ENCODE measurements at places on chromosomes 2 and 18.

- DNase-seq, result peak; percentile 42
Observed at GRCh38 chr2:202278036-202278760, 12.6 kb downstream of the NOP58 start.

DNA sequence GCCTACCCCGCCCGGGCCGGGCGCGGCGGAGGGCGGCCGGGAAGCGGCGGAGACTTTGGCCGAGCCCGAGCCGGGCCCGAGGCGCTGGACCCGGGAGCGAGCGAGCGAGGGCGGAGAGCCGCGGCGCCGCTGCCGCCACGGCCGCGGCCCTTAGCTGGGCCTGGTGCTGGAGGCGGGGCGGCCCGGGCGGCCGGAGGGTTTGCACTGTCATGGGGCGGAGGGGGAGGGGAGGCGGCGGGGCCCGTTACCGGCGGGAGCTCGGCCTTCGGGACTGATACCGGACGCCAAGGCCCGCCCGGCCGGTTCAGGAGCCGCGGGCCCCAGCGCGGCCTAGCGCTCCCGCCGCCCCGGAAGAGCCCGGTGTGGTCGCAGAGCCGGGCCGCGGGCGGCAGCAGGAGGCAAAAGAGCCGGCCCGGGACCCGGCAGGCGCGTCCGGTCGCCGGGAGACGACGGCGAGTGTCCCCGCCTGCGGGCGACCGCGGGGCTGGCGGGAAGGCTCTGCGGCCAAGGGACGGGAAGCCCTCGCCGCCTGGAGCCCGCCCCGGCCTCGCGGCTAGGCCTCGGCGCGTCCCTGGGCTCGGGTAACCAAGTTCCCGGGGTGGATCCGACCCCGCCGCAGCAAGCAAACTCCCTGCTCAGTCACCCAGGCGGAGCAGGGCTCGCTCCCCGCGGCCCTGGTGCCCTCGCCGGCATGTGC is 697 bp downstream of the KCMF1 start:
- peak; percentile 37 for DNase-seq

GRCh38 chr2:67872481-67872880 is 190.3 kb downstream of the C1D start:
- no peak for DNase-seq

- DNase-seq, result no peak
Observed at GRCh38 chr2:7701791-7702190, 784.6 kb downstream of the RNF144A start.

- no peak for DNase-seq
Observed at GRCh38 chr2:72130659-72131360, 16.9 kb downstream of the CYP26B1 start.

- DNase-seq, result no peak
Observed at GRCh38 chr2:10629819-10630532, 59.8 kb downstream of the NOL10 start.

DNA sequence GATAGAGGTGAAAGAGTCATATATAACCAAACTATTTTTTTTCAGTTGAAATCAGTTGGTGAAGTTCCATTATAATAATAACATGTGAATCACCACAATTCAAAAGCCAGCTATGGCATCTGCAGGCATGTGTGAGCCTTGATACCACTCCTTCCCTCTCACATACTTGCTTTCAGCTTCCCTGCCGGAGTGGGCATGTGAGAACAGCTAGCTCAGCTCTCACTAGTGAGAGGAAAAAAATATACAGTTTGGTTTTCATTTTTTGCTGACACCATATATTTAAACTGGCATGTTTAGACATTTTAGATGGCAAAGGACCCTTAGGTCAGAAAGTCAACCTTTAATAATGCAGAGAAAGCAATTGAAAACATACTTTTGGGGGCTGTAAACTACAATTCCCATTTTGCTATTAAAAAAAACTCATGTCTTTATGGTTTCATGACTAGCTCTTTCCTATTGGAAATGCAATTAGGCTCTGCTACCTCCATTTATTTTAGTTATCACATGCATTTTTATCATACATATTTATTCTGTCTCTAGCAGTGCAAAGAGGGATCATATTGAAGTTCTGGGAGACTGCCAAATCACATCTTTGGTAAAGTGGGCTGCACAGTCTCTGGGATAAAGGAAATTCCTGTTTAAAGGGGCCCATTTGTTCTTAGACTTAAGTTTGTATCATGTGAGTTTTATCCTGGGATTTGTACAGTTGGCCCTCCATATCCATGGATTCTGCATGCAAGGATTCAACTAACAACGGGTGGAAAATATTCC is 33.2 kb upstream of the SLC40A1 start:
- DNase-seq, result no peak

DNA sequence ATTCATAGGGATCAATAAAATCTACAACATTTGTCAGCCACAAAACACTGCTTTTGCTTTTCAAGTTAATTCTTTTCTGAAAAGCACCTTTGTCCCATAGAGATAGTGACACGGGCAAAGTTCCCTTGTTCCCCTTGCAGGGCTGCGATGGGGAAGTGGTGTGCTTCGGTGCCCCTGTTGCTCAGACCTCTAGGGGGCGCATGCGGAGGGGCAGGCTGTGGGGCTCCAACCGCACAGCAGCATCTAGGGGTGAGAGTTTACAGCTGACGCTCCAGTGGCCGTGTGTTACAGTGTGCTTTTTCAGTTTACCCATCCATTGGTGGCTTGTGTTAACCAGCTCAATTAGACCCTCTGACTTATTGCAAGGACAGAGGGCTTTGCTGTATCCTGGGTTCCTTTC is 1432.2 kb upstream of the ACVR2A start:
- peak; percentile 3 for DNase-seq

DNA sequence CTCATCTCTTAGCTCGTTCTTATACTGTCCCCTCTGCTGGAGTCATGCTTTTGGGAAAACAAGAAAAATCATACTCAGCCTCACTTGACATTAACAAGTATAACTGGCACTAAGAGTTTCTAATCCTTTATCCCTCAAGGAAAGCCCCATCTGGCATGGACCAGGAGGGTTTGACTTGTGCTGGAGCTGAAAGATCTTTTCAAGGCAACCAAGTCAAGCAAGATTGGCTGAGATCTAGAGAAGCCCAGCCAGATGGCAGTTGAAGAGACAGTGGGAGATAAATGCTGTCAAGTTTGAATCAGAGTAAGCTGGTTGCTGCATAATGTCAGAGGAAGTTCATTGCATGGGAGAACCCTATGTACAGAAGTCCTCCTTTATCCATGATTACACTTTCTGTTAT is 336.5 kb upstream of the LRP1B start:
- no peak for DNase-seq

DNA sequence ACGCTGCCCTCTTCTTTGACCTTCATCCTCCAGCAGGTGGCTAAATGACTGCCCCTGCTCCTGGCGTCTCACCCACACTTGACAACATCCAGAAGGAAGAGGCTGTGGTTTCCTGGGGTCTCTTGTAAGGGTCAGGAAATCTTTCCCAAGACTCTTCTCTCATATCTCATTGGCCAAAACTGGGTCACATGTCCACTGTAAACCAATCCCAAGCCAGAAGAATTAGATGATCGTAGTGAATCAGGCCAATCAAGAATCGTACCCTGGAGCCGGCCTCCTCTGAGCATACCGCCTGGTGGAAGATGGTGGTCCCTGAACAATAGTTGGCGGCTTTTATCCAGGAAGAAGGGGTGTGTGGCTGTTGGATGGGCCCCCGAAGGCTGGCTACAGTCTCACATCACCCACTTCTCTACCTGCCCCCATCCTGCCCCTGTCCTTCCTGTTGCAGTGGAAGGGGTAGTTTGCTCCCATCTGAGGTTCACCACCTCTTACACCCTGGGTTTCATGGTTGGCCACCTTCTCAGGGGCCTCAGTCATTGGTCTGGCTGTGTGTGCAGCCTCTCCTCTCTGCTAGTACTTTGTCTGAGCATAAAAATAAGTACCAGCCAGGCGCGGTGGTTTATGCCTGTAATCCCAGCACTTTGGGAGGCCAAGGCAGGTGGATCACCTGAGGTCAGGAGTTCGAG is 3.8 kb downstream of the SAG start:
- no peak for DNase-seq

- no peak for DNase-seq
Observed at GRCh38 chr2:96195410-96196066, 13.1 kb downstream of the STARD7 start.

DNA sequence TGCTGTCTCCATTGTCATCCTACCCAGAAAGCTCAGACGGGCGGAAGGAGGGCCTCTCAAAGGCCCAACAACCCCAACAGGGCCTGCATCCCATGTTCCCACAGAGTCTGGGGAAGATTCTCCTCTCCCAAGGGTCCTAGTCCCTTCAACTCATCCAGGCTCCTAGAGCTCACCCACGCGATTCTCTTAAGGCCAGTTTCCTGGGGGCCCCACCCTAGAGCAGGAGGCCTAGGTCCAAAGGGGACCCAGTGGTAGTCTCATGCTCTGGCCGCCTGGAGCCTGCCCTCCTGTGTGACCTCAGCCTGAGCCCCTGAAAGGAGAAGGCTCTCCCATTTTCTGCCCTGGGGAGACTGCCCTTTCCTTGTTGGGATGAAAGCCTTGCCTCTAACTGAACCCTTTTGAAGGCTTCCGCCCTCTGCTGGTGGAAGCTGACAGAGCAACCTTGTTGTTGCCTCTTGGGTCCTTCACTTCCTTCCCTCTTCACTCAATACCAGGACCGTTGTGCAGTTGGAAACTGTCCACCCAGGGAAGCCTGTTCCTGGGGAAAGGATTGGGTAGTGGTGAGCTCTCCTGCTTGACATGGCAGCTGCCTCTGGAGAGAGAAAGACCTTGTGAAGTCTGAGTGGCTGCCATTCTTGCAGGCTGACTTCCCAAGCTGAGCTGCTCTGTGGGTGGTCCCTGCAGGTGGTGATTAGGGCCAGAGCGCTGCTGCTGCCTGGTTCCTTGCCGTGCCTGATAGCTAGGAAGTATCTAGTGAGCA is 86.0 kb upstream of the ALPP start:
- peak; percentile 10 for DNase-seq

DNA sequence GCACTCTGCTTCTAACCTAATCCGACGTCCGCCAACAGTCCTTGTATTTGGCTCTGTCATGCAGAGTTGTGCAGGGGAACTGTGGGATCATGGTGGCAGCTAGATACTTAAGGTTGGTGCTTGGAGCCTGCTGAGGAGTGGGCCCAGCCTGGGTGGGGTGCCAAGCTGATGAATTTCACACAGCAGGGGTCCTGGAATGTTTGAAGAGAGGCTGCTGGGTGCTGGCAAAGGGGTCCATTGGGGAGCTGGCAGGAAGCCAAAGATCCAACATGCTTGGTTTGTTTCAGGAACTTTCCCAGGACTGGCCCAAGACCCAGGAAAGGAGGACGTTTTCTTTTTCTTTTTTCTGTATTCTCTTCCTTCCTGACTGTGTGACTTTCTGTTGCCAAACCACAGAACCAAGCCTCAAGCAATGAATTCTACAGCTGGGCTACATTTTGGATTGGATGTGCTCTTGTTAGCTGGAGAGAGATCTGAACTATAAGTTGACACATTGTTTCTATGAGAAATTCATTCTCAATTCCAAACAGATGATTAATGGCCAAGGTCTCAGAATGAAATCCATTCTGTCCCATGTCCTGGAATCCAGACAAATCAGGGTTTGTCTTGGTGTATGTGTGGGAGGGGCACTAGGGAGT is 49.9 kb downstream of the DHRS9 start:
- DNase-seq, result no peak

GRCh38 chr2:134008837-134009236 is 245.0 kb upstream of the MGAT5 start:
- DNase-seq, result no peak

GRCh38 chr2:169583518-169583917 is 633 bp upstream of the PPIG start:
- DNase-seq, result no peak

- no peak for DNase-seq
Observed at GRCh38 chr2:171655586-171655985, 31.7 kb upstream of the DYNC1I2 start.

GRCh38 chr2:215442401-215442787 is 6.5 kb upstream of the FN1 start:
- no peak for DNase-seq

DNA sequence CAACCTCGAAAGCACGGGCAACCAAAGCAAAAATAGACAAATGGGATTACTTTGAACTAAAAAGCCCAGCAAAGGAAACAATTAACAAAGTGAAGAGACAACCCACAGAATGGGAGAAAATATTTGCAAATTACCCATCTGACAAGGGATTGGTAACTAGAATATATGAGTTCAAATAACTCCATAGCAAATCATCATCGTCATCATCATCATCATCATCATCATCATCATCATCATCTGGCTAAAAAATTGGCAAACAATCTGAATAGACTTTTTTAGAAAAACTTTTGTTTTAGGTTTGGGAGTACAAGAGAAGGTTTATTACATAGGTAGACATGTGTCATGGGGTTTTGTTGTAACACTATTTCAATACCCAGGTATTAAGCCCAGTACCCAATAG is 1239.3 kb upstream of the FAM98A start:
- DNase-seq, result no peak

Data from RKO (cell line).